ENCODE measurements at places on chromosomes 4 and X. TPM values are rescaled to one million over a fixed set of nuclear protein-coding genes. Genes with fewer than 3 reads are reported as not detected.

MAGEC1 gene
- not detected for total RNA-seq

FRMPD4 gene
- total RNA-seq, result under 0.01 TPM

ANXA3 gene
- total RNA-seq, result 5.9 TPM

FRG2 gene
- not detected for total RNA-seq

QDPR gene
- 16.5 TPM for total RNA-seq

HMGB3 gene
- 12.1 TPM for total RNA-seq

All from subcutaneous preadipocyte (primary cell).